ENCODE measurements at places on chromosomes 16 and 17.

GRCh38 chr16:31561426-31562233, 33.9 kb downstream of the AHSP start:
- DNase-seq = no peak

- peak; percentile 81 for DNase-seq
These were observed at the start of gene SLC43A2 for GRCh38 chr17:1627982-1628855. TSS of gene SLC43A2 (minus strand) at chr17:1628834. CDS start at chr17:1627874, 960 bp downstream.

GRCh38 chr16:78230832-78231231, 131.4 kb downstream of the WWOX start:
- DNase-seq = no peak

- no peak for DNase-seq
These were observed 90.2 kb upstream of the TOB1 start for GRCh38 chr17:50956409-50956749.

DNA sequence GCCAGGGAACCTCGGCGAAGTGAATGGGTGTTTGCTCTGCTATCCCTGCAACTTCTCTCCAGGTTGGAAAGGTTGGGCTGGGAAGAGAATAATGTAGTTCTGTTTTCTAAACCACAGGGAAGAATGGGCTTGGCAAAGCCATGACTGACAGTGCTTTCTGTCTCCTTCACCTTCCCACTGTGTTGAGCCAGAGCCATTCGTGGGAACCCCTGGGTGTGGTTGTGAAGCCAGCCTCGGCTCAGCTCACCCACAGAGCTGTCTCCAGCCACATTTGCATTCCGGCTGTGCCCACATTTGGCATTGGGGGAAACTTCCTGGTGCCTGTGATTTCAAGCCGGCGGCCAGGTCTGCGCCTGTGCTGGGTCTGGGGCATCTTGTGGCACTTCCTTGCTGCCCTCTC, 39.9 kb downstream of the BAIAP2 start:
- no peak for DNase-seq

- DNase-seq = no peak
These were observed 3.6 kb downstream of the STAC2 start for GRCh38 chr17:39222151-39222550.

DNA sequence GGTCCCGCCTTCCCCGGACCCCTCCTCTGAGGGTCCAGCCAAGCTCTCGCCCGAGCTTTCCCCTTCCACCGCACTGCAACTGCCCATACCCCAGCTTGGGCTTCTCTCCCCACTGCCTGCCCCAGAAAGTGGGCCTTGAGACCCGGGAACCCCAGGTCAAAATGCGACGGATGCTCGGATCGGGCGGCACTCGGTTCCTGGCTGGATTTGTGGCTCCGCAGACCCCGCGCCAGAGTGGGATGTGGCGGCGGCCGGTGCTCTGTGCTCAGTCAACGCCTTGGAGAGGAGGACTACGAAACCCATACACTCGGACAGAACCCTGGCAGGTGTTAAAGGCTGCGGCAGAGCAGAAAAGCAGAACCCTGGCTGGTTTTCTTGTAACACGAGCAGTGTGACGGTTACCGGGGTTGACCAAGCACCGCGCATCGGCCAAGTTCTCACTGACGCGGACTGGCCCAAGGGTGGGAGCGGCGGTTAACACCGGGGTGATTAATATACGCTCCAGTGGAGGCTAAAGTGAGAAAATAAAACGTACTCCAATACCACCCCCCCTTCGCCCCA, 885 bp upstream of the SLFN13 start:
- no peak for DNase-seq

DNA sequence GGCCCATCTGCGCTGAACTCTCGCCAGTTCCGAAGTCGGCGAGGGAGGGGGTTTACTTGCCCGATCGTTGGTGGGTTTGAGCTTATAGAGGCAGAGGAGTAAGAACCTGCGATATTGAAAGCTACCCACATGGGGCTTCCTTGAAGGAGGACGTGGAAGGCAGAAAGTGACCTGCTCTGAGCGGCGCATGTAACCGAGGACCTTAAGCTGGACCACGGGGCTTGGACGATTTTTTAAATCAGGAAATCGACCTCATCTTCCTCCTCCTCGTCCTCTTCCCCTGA, 2.0 kb downstream of the PRAC2 start:
- no peak for DNase-seq

Measured in T-helper 2 cell treated with Interferon-gamma antibody and Interleukin-4, amounts not matched to agents 5 μg/mL and 100 μg/mL, for 36 hours (primary cell).